NCI-H510A (cell line): ENCODE measurements at places on chromosomes 1 and 21.

DNA sequence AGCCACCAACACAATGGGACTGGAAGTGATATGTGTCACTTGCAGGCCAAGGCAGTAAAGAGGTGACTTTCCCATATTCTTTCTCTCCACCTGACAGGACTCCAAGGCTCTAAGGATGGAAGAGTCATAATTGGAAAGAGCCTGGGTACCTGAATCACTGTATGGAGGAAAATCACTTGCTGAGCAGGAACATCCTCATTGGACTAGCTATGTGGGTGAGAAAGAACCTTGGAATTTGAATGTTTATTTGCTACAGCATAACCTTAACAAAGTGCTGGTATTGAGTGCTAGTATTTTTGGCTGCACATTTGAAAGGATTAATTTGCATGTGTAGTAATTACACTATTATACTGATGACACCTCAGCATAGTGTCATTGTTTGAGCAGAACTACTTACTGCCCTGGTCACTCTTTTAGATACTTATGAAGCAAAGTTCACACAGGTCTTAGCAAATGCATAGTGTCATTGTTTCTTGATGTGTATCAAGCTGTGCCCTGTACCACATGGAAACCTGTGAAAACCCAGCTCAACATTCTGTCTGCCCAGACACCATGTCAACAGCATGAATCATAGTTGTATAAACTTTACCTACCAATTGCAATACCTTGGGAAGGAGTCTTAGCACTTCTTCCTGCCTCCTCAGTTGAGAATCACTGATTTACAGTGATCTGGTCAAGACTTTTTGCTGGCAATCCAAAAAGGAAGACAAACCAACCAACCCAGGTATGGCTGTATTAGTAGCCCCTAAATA is 5.1 kb upstream of the S100A10 start:
- no peak for DNase-seq

- DNase-seq = no peak
These were observed 15.3 kb downstream of the ODR4 start for GRCh38 chr1:186390925-186391324.

DNA sequence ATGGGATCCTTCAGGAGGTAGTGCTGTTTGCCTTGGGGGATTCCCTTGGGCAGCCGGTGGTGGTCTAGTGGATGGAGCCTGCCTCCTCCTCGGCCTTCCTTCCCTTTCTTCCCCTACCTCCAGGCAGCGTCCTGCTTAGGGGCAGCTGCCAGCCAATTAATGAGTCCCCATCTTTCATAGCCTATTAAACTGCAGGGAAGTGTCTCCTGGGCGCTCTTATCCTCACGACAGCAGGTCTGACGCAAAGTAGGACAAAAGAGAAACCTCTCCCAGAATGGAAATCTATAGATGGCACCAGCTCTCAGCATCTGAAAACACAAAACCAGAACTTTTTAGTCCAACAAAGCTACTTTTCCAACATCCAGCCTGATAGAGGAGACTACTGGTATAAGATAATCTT is 69.3 kb downstream of the ELAVL4 start:
- no peak for DNase-seq

- DNase-seq = no peak
These were observed 36.2 kb downstream of the IRF2BP2 start for GRCh38 chr1:234573711-234574299.

DNA sequence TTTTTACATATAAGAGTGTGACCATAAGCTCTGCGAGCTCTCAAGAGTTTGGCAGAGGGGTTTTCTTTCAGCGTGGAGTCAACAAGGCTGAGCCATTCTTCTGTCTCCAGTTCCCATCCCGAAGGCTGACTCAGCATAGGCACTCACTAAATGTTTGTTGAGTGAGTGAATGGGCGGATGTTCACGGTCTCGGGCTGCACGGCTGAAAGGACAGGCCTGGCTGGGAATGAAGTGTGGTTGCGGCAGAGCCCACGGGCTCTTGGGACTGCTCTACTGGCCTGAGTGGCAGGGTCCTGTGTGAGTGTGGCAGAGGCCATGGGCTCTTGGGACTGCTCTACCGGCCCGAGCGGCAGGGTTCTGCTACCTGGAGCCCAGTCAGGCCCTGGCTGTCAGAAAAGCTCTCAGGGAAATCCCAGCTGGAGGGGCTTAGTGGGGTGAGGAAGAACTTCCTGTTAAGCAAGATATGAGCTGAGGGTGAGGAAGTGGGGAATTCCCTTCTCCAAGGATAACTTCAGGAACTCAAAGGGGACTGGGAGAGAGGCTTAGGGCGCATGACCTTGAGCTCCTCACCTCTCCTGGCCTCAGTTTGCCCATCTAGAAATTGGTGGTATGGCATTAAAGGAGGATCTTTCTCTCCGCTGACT is 56.6 kb upstream of the C1orf174 start:
- DNase-seq = no peak

- DNase-seq = no peak
These were observed 31.8 kb downstream of the GNG4 start for GRCh38 chr1:235617808-235618207.

DNA sequence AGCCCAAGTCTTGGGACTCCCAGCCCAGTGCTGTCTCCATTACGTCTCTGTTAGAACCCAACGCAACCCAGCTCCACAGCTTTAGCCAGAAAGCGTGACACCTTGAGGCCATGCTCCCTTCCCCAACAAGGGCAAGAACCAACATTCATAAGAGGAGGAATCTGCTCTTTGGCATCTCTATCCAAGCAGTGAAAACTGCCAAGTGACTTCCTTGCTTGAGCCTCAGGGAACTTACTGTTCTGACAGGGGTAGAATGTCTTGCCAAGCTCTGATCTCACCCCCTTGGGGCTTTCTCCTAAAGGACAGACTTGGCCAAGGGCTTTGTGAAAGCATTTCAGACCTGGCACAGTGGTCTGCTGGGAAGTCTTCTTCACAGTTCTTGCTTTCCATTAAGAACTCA is 56.6 kb downstream of the SYT6 start:
- no peak for DNase-seq

- DNase-seq = no peak
These were observed 52.2 kb downstream of the CCDC185 start for GRCh38 chr1:223445402-223445801.

DNA sequence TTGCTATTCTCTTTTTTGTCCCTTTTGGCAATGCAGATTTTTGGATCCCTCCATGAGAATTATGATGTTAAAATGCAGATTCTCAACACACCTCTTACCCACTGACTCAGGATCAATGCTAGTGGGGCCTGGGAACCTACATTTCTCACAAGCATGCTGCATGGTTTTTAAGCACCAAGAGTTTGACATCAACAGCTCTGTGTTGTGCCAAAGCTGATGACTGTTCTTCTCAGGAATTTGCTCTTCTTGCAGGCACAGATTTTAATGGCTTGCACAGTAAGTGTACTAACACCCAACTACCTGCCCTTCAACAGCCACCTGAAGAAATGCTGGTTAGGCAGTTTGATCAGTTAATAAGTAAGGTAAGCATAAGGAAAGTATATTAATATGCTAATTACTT is 468.7 kb downstream of the PTBP2 start:
- no peak for DNase-seq

- DNase-seq = no peak
These were observed 299.5 kb downstream of the ST6GALNAC3 start for GRCh38 chr1:76374086-76374485.

- DNase-seq = no peak
These were observed 26.5 kb downstream of the NSUN4 start for GRCh38 chr1:46367072-46367471.

DNA sequence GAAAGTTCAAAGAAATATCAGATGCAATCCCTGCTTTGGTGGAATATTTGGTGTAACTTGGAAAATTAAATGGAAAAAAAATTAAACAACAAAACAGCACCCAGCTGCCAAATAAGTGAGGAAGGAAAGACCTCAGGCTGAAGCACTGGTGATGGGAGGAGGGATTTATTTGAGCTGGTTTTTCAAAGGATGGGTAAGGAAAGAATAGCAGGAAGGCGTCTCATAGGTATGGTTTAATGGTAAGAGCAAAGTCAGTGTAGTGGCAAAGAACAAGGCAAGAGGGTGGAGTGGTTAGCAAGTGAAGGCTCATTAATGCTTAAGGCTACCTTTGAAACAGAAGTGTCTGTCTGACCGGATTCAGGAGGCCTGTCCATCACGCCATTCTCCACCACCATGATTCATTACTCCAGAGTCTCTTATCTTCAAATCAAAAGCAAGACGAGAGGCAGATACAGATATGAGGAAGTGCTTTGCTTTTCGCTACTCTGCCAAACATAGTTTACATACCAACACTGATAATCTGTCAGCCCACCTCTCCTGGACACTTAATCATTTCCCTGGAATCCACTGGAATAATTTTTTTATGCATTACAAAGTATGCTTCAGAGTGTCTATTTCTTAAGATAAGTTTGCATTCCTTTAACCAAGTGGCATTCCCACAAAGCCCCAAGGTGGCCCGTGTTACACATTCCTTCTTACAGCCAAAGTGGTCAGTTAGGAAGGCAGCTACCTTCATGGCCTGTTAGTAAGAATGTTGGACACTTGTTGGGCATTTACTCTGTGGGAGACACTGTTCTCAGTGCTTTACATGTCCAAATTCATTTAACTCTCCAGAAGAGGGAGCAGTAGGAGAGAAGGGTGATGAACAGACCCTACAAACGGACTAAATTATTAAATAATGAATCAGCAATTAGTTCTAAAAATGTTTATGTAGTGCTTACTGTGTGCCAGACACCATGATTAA is 146.6 kb downstream of the ROR1 start:
- DNase-seq = no peak

GRCh38 chr1:41890825-41891198 is 27.9 kb downstream of the HIVEP3 start:
- no peak for DNase-seq

- DNase-seq = peak; percentile 31
These were observed 267.6 kb upstream of the SGIP1 start for GRCh38 chr1:66266350-66266749.

- no peak for DNase-seq
These were observed 6.4 kb downstream of the GFI1 start for GRCh38 chr1:92480200-92480812.

- DNase-seq = no peak
These were observed 648.9 kb downstream of the SMYD3 start for GRCh38 chr1:245858022-245858721.

DNA sequence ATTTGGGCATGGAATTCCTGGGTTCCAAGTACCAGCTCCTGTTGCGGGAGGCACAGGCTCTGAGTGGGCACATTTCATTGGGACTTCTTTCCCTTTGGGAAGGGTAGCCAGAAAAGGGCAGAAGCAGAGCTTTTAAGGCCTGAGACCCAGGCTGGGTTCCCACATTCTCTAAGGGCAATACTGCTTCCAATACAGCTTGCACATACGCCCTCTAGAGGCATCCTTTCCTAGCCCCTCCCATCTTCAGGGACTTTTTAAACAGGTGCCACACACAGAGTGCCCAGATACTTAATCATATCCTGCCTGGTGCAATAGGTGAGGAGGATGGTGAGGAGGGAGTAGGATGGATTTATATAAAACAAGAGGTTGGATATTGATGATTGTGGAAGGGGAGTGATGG is 5.7 kb downstream of the GPR88 start:
- DNase-seq = no peak

DNA sequence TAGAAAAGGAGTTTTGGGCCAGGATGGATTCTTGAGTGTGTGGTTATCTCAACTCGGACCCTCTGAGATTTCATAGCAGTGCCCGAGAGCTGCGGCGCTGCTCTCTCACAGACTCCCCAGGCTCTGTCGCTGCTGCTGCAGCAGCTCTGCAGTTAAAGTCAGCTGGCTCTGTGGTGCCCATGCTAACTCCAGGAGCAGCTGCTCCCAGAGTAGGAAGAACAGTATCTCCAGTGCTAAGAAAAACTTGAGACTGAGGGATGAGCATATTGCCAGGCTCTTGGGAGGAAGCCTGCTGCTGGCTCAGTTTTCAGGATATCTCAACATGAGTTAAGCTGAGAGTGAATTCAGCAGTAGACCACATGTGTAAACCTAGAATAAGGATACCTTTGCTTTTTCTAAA is 4.5 kb downstream of the LCE2D start:
- DNase-seq = no peak

- DNase-seq = no peak
These were observed 576.1 kb upstream of the RGS18 start for GRCh38 chr1:191582169-191582568.

DNA sequence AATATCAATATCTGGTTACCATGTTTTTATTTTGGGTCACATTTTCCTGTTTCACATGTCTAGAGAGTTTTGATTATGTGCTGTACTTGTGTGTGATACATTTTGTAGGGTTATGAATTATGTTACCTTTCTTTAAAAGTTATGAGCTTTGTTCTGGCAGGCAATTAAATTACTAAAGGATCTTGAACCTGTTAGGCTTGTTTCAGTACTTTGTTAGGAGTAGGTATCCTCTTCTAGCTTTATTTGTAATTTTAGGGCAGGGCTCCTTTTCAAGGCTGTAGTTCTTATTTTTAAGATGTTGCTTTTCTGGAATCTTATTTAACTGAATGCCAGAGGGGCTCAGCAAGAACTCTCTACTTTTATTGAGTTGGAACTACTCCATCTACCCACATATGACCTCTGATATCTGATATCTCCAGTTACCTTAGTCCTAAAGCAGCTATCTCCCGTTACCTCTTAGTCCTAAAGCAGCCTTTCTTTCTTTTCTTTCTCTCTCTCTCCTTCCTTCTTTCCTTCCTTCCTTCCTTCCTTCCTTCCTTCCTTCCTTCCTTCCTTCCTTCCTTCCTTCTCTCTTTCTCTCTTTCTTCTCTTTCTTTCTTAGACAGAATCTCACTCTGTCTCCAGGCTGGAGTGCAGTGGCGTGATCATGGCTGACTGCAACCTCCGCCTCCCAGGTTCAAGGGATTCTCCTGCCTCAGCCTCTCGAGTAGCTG is 23.8 kb downstream of the KCTD3 start:
- DNase-seq = no peak

DNA sequence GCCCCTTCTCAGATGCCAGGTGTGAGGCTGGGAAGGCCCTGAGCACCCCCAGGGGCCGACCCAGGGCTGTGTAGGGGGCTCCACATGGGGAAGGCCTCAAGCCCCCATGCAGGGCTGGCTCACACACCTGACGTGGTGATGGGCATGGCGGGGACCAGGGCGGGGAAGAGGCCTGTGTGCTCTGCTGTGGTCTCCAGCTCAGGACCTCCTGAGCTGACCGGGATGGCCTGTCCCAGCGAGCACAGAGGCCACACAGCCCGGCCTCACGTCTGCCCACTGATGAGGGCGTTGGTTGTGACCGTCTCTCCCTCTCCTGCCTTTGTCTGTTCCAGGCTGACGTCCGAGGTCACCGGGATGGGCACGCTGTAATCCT is 40.2 kb upstream of the COL6A1 start:
- DNase-seq = no peak

GRCh38 chr1:61337441-61337951 is 255.1 kb downstream of the NFIA start:
- no peak for DNase-seq

- DNase-seq = peak; percentile 97
These were observed 186.6 kb downstream of the GRIK3 start for GRCh38 chr1:36847761-36848160.

GRCh38 chr1:64396817-64397216 is 73.1 kb upstream of the CACHD1 start:
- no peak for DNase-seq

DNA sequence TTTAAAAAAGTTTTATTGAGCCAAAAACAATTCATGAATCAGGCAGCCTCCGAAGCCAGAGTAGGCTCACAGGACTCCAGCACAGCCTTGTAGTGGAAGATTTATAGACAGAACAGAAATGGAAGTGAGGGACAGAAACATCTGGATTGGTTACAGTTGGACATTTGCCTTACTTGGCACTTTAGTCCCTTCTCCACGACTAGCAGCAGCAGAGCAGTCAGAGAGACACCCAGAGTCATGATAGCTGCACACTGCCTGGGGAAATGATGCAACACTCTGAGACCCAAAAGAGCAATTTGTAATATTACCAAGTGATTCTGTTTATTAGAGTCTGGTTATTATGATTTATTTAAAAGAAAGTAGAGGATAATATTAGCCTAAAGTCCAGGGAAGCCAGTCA is 72.2 kb upstream of the KRTAP11-1 start:
- no peak for DNase-seq
